ENCODE measurements at places on chromosomes 2 and 18. TPM values are rescaled to one million over a fixed set of nuclear protein-coding genes. Genes with fewer than 3 reads are reported as not detected.

DNA sequence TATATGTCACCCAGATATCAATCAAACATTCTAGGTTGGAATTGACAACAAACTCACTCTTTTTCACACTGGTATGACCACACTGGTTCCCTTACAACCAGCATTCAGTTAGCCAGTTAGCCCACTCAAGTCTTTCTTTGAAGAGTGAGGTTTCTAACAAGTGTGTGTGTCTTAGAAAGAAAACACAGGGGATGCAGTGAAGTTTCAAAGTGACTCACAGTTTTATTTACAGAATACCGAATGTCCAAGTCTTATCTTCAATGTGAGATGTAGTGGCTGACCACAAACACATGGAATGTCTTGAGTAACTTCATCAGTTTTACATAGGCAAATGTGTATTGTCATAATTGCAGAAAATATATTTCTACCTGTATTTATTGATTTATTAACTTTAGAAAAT lies 274.7 kb upstream of the HNMT start:
- no peak for DNase-seq

DNA sequence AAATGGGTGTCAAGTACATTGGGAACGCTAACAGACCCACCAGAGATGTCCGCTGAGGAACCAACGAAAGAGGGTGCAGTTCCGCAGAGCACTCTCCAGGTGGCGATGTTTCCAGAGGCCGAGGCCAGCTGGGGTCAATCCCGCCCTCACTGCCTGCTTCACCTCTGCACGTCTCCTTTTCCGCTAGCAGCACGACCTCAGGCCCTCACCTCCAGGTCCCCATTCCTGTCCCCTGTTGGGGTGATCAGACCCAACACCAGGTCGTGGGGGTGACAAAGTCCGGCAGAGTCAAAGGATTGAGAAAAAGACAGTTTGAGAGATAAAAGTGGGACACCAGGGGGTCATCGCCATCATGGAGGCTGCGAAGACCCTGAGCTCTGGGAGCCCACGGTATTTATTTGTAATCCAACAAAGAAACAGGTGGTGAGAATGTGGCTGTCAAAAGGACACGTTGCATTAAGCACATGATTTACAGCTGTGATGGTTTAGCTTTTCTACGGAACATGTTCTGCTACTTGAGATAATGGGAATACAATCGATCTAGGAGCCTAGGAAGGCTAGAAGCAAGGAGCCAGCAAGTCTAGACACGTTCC lies 27.3 kb downstream of the ZAP70 start:
- peak; percentile 65 for DNase-seq

The GLI2 gene
- total RNA-seq = not detected

The MFSD2B gene
- not detected for total RNA-seq

The ALPI gene
- not detected for total RNA-seq

DNA sequence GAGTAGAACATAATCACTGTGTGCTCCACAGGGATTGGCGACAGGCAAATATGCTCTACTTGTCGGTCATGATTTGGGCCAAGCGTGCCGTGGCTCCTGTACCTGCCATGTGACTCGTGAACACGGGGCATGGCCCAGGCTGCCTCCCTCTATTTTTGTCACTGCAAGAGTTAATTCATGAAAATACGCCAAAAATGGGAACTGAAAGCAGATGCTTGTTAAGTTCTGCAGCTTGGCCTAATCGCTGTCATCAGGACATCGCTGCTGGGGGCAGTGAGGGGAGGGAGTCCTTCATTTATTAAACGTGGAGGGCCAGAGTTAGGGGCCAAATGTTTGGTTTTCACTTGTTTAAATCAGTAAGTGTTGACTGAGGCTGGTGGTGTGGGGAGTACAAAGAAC lies 177.8 kb downstream of the BCL2 start:
- no peak for DNase-seq

The RAPH1 gene
- total RNA-seq = 9.0 TPM

The SAP130 gene
- 28.0 TPM for total RNA-seq

GRCh38 chr2:128287780-128288735 lies 30.6 kb downstream of the HS6ST1 start:
- DNase-seq = no peak

DNA sequence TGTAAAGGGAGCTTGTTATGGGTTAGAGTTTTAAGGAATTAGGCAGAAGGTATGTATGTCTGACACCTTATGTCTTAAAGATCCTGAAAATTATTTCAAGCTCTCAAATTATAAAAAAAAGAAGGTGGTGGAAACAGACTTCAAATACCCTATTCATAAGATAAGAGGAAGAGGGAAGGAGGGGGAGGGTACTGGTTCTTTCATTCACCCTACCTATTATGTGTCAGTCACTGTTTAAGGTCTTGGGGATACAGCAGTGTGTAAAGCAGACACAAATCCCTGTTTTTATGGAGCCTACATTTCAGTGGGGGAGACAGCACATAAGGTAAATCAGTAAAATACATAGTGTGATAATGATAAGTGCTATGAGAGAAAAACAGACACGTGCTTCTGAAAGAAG lies 184.4 kb downstream of the FHOD3 start:
- DNase-seq = no peak

The CCDC141 gene
- total RNA-seq = 10.6 TPM

The TRAF3IP1 gene
- total RNA-seq = 11.7 TPM

- no peak for DNase-seq
These were observed 133.0 kb upstream of the SLC14A2 start for GRCh38 chr18:45482286-45482685.

DNA sequence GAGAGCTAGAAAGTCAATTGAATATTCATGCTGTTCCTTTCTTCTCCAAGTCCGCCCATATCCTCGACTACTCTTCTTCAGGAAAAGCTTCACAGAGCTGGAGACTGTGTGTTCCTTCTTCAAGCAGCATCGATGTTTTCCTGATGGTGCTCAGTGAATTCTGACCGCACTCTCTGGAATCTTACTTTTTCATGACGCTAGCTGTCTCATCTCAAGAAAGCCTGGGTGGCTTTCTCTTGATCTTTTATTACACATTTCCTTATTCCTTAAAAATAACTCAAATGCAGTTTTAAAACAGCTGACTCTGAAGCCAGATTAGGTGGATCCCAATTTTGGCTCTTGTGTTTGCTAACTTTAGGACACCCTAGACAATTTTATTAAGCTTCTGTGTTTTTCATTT lies 1245.1 kb upstream of the LRRTM1 start:
- DNase-seq = no peak
